ENCODE measurements at places on chromosomes 2 and 18.

- no peak for DNase-seq
These were observed 88.5 kb downstream of the CDH2 start for GRCh38 chr18:28088477-28088876.

GRCh38 chr2:17386771-17387170 lies 131.5 kb downstream of the RAD51AP2 start:
- no peak for DNase-seq

- DNase-seq, result no peak
These were observed 564.7 kb downstream of the TNS1 start for GRCh38 chr2:217438136-217438535.

DNA sequence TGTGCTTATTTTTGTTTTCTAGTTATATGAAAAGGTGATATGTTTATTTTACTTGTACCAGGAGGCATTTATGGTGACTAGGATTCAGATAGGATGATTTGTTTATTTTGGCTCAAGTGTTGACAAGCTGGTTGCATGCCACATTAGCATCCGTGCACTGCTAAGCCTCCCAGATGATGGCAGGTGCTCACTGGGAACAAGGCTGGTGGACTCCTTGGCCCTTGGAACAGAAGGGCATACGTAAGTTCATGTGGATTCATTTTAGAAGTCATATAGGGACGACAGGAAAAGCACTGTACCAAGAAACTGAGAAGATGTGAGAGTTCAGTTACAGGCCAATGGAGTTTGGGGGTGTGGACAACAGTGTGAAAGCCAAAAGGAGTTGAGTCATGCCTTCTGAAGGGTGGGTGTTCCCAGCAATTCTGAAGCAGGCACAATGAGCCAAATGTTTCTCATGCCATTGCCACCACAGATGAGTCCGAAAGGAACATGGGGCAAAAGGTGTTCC lies 166.2 kb downstream of the PHLPP1 start:
- DNase-seq, result no peak

- no peak for DNase-seq
These were observed 214.3 kb downstream of the RIT2 start for GRCh38 chr18:42901161-42901560.

- no peak for DNase-seq
These were observed 2.5 kb downstream of the RPIA start for GRCh38 chr2:88693911-88694414.

DNA sequence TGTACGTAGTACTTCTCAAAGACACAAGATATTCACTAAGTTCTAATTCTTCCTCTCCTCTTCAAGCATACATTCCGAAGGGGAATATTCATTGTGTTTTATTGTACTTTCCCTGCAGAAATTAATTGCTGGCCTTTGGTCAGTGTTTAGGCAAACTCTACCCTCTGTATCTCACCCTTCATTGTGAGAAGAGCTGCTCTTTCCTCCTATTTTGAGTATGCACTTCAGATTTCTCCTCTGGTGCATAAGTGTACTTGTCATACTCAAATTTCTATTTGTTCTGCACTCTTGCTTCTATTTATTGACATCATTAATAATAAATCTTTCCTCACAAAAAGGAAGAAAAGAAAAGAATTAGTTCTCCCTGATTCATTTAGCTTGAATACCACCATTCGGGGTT lies 485.4 kb upstream of the SLC8A1 start:
- no peak for DNase-seq

DNA sequence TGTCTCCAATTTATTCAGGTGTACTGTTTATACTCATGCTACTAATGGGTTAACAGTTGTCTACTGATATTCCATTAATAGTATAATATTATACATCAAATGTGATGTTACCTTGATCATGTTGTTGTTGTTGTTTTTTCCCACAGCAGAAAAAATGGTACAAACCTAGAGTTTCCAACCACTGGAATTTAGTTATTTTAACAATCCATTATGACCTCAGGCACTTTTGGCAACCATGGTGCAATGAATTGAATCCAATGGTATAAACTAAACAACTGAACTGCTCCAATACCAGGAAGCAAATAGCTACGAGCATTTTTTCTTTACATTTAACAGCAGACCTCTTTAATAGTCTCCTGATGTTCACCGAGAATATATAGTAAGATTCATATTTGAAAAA lies 31.0 kb upstream of the C2orf66 start:
- DNase-seq, result no peak

GRCh38 chr2:44674473-44675284 lies 266.8 kb upstream of the SIX3 start:
- no peak for DNase-seq

GRCh38 chr18:74288041-74288440 lies 3.7 kb downstream of the CYB5A start:
- no peak for DNase-seq

- DNase-seq, result no peak
These were observed 3.0 kb downstream of the MSH6 start for GRCh38 chr2:47785986-47786385.

GRCh38 chr2:29596584-29596983 lies 324.8 kb downstream of the ALK start:
- no peak for DNase-seq

- DNase-seq, result no peak
These were observed 43.3 kb downstream of the EIF5B start for GRCh38 chr2:99380376-99381010.

- DNase-seq, result no peak
These were observed 39.6 kb upstream of the CLASP1 start for GRCh38 chr2:121688820-121689219.

- DNase-seq, result no peak
These were observed 41.4 kb upstream of the TMEFF2 start for GRCh38 chr2:192236136-192236535.

- no peak for DNase-seq
These were observed 17.6 kb upstream of the PPP4R1 start for GRCh38 chr18:9631814-9632496.
